ENCODE measurements at places on chromosomes 1 and 21.

DNA sequence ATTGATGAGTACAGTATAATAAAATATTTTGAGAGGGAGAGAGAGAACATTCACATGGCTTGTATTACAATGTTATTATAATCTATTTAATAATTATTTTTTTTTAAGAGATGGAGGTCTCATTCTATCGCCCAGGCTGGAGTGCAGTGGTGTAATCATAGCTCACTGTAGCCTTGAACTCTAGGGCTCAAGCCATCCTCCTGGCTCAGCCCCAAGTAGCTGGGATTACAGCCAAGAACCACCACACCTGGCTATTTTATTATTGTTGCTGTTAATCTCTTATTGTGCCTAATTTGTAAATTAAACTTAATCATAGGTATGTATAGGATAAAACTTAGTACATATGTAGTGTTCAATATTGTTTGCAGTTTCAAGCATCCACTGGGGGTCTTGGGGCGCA is 57.8 kb downstream of the HS2ST1 start:
- no peak for DNase-seq

DNA sequence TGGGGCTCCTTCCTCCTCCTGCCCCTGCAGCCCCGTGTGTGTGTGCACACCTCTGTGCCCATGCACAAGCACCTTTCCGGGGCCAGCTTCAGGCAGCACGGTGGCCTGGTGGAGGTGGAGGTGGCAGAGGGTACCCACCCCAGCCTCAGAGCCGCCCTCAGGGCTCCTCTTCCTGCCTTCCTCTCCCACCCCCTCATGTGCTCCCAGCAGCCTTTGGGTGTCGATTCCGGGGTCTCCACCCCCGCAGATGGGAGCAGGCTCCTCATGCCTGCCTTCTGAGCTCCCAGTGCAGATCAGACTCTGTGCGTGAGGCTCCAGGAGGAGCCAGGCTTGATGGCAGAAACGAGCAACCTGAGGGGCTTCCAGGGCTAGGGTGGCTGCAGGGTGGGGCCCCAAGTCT is 29.2 kb upstream of the PLCH2 start:
- no peak for DNase-seq

GRCh38 chr1:89971600-89971999 is 23.3 kb upstream of the ZNF326 start:
- DNase-seq = no peak

DNA sequence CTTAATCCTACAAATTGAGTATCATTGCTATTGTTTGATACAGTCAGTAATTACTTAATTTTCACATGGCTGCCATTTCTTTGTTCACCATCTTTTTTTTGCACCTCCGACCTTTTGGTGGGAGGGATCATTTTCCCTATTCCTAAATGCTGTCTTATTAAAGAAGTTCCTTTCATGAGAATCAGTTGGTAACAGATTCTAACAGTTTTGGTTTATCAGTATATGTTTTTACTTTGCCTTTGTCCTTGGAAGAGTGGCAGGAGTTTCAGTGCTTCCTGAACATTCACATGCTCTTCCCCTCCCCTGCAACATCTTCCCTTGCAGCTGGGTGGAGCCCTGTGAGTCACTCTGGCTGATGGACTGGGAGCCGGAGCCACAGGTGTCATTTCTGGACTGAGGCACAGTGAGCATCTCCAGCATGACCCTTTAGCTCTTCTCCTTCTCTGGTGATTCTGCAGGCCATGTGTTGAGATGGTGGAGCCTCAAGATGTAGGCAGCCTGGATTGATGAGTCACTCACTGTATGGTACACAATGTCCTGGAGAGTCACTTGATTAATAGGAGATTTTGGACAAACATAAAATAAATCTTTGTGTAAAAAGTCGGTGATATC is 217.7 kb downstream of the URB2 start:
- no peak for DNase-seq

- DNase-seq = no peak
These were observed 18.6 kb upstream of the SLC6A9 start for GRCh38 chr1:44049839-44050238.

DNA sequence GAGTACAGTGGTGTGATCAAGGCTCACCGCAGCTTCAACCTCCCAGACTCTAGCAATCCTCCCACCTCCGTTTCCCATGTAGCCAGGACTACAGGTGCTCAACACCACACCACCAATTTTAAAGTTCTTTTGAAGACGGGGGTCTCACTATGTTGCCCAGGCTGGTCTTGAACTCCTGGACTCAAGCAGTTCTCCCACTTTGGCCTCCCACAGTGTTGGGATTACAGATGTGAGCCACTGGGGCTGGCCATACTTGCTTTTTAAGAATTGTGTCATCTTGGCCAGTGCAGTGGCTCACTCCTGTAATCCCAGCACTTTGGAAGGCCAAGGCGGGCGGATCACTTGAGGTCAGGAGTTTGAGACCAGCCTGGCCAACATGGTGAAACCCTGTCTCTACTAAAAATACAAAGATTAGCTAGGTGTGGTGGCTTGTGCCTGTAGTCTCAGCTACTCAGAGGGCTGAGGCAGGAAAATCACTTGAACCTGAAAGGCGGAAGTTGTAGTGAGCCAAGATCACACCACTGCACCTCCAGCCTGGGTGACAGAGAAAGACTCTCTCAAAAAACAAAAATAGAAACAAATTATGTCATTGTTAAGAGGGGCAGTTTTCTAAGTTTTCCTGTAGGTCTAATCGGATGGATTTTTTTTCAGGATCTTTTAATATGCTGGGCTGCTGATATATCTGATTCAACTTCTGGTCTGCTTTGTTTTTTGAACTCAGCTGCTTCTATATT is 18.7 kb downstream of the AK4 start:
- no peak for DNase-seq

DNA sequence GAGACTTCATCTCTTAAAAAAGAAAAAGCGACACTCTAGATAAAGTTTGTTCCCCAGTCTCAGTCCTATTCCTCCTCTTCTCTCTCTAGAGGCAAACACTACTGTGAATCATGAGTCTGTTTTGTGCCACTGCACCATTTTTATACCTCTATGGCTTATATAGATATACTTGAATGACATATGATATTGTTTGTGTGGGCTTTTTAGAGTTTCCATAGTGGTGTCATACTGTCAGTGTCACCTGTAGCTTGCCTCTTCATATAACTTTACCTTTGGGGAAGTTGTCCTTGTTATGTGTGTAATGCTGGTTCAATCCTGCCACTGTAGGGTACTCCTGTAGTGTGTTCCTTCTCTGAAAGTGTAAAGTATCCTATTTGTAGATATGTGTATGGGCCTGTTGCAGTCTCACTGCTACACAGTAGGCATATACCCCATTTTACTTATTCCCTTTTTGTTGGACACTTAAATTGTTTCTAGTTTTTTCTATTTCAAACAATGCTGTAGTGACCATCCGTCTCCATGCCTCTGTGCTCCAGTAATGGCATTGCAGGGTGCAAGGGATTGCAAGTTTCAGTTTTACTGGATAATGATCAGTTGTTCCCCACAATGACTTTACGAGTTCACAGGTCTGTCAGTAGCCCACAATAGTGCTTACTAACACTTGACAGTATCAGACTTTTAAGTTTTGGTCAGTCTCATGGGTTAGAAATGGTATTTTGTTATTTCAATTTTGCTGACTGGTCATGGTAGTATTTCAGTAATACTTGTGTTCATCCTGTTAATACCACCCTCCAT is 2.7 kb downstream of the PRMT2 start:
- DNase-seq = no peak

GRCh38 chr1:113990961-113991360 is 11.7 kb downstream of the OLFML3 start:
- no peak for DNase-seq

- DNase-seq = no peak
These were observed 13.3 kb upstream of the TRAF3IP3 start for GRCh38 chr1:209742409-209743144.

GRCh38 chr1:183778568-183779433 is 26.1 kb upstream of the RGL1 start:
- DNase-seq = no peak

DNA sequence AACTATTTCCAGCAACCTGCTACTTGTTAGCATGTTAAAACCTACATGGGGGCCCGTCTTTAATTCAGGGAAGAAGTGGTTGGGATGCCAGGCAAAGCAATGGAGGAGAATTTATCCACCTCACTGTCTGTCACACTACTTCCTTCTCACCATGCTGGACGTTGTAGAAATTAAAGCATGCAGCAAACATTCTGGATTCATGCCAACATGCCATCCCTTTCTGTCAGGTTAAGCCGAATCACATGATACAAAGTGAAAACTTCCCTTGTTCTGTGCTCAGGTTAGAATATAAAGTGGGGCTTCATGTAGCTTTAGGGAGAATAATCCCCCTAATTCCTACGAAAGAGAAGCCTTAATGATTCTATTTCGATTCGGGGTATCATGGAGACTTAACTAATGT is 95.5 kb downstream of the ERG start:
- DNase-seq = no peak

Measured in stimulated activated CD8-positive, alpha-beta memory T cell treated with anti-CD3 and anti-CD28 coated beads, Interleukin-15, amount 100 ng/mL, for 4 hours (primary cell).